ENCODE measurements at places on chromosomes 12 and 14. TPM values are rescaled to one million over a fixed set of nuclear protein-coding genes. Genes with fewer than 3 reads are reported as not detected.

Gene POTEG
- polyA plus RNA-seq, result not detected

Gene HOXC9
- not detected for polyA plus RNA-seq

Gene SUPT16H
- polyA plus RNA-seq, result 70.7 TPM

Gene SLC25A47
- not detected for polyA plus RNA-seq

Gene PIP4K2C
- 33.1 TPM for polyA plus RNA-seq

Gene HOXC6
- polyA plus RNA-seq, result 0.02 TPM

Gene PDZRN4
- not detected for polyA plus RNA-seq

Gene KRT85
- not detected for polyA plus RNA-seq

Gene RHEBL1
- 0.51 TPM for polyA plus RNA-seq

Gene SLC2A14
- 0.12 TPM for polyA plus RNA-seq

Gene HAL
- 0.06 TPM for polyA plus RNA-seq

Gene GSG1
- polyA plus RNA-seq, result 1.6 TPM

Gene TAC3
- polyA plus RNA-seq, result 8.0 TPM

Gene PUS1
- 13.7 TPM for polyA plus RNA-seq

Gene GLT1D1
- polyA plus RNA-seq, result not detected

Gene DPF3
- 18.1 TPM for polyA plus RNA-seq

Gene GPX2
- 1.3 TPM for polyA plus RNA-seq

Gene PHETA1
- polyA plus RNA-seq, result 3.5 TPM

Gene TPH2
- polyA plus RNA-seq, result 0.04 TPM

Gene TSPAN9
- polyA plus RNA-seq, result 72.7 TPM

Gene NOPCHAP1
- 9.5 TPM for polyA plus RNA-seq

Gene PITPNM2
- polyA plus RNA-seq, result 1.3 TPM

Gene SYNE3
- 4.4 TPM for polyA plus RNA-seq

Gene ITPR2
- 4.1 TPM for polyA plus RNA-seq

Gene HOXC12
- not detected for polyA plus RNA-seq

Gene SLC8A3
- polyA plus RNA-seq, result not detected

Gene PRPF40B
- 10.9 TPM for polyA plus RNA-seq

Gene GPR84
- not detected for polyA plus RNA-seq

Gene SCNN1A
- polyA plus RNA-seq, result 0.26 TPM

Gene PCED1B
- polyA plus RNA-seq, result 1.1 TPM

Gene JAG2
- 0.17 TPM for polyA plus RNA-seq

Gene SDS
- not detected for polyA plus RNA-seq

Gene TAS2R43
- polyA plus RNA-seq, result not detected

Gene CLEC2D
- polyA plus RNA-seq, result 2.3 TPM

Gene CATSPERB
- polyA plus RNA-seq, result not detected

Gene HCAR2
- polyA plus RNA-seq, result not detected

Gene RTN1
- 0.63 TPM for polyA plus RNA-seq

Gene NEUROD4
- polyA plus RNA-seq, result not detected

Gene ZDHHC22
- not detected for polyA plus RNA-seq

Gene CFAP54
- 1.2 TPM for polyA plus RNA-seq

Gene SUDS3
- polyA plus RNA-seq, result 24.1 TPM

Gene CMKLR1
- 0.12 TPM for polyA plus RNA-seq

Gene RNASE4
- 15.8 TPM for polyA plus RNA-seq

Gene SUSD6
- 16.3 TPM for polyA plus RNA-seq

Gene TMEM132C
- not detected for polyA plus RNA-seq

Gene AQP2
- not detected for polyA plus RNA-seq

Gene BDKRB2
- polyA plus RNA-seq, result 182 TPM

Gene PRPH
- not detected for polyA plus RNA-seq
